ENCODE measurements at places on chromosomes 6 and 20.

DNA sequence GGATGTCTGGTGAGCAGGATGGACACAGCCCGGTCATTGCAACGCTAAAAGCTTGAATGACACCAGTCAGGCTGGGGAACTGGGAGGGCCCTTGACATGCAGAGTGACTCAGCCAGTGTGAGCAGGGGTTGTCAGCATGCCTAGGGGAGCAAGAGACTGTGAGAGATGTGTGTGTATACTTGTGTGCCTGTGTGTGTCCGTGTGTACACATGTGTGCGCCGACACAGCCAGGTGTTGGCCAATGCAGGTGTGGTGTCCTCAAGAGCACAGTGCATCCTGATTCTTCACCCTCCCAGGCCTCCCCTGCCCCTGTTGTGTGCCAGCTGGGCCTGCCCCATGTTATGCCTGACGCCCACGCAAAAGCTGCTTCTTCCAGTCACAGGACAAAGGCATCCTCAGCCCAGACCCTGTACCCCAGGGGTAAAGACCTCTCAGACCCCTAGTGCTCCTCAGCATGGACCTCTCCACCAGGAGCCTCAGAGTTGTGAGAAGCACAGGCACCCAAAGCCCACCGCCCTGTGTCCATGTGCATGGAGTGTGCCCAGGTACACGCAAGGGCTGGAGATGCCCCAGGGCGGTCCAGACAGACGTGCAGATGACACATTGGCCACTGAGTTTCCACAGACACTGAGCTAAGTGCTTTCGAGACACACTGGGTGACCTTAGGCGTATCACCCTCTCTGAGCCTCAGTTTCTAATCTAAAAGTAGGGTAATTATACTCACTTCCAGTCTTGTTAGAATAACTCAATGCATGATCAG, 16.6 kb downstream of the NRSN2 start:
- no peak for DNase-seq

- no peak for DNase-seq
Measured at GRCh38 chr20:33842346-33842745, 31.2 kb downstream of the CHMP4B start.

- no peak for DNase-seq
Measured at GRCh38 chr20:19688031-19688806, 69.8 kb upstream of the RIN2 start.

- no peak for DNase-seq
Measured at GRCh38 chr6:111692327-111693164, 86.9 kb upstream of the TRAF3IP2 start.

DNA sequence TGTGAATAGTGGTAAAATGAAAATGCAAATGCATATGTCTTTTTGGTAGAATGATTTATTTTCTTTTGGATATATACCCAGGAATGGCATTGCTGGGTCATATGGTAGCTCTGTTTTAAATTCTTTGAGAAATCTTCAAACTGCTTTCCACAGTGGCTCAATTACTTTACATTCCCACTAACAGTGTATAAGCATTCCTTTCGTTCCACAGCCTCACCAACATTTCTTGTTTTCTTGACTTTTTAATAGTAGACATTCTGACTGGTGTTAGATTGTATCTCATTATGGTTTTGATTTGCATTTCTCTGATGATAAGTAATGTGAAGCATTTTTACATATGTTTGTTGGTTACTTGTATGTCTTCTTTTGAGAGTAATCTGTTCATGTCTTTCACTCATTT, 144.0 kb downstream of the SIM1 start:
- DNase-seq: no peak

GRCh38 chr6:10824297-10824696, 14.0 kb downstream of the MAK start:
- DNase-seq: no peak

DNA sequence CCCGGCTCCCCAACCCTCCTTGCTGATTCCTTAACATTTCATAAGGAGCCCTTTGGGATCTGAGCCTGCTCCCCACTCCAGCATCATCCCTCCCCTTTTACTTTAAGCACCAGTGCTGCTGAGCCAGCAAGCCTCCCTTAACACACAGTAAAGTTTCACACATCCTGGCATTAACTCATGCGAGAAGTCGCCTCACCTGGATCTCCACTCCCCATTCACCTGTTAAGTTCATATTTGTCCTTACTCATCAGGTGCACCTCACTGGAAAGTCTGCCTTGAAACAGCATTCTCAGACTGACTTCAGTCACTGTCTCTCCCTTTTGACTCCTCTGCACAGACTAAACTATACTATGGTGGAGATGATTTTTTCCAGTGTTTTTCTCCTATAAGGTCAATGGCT, 47.8 kb upstream of the MAP7 start:
- no peak for DNase-seq

- DNase-seq: no peak
Measured at GRCh38 chr6:65075705-65076230, 631.3 kb downstream of the EYS start.

- no peak for DNase-seq
Measured at GRCh38 chr6:28772480-28773381, 151.1 kb downstream of the TRIM27 start.

- no peak for DNase-seq
Measured at GRCh38 chr20:51554538-51555165, 12.1 kb upstream of the NFATC2 start.

DNA sequence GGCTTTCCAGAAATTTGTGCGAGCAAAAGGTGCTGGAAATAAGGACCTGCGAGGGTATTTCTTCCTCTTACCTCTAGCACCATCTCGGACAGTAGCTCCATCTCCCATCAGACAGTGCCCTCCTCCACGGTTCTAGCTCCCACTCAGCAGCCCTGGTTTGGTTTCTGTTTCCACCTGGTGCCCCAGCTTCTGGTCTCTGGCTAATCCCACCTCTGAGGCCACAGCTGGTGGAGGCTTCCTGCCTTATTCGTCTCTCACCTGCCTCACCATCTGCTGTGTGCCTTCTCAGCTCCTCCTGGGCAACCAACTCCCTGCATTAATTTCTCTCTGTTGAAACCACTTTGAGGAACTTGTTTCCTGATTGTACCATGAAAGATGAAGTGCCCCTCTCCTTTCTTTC, 162.4 kb upstream of the CDYL start:
- no peak for DNase-seq

- DNase-seq: no peak
Measured at GRCh38 chr6:2976060-2976459, 4.7 kb upstream of the SERPINB6 start.

- no peak for DNase-seq
Measured at GRCh38 chr6:122930252-122931180, 65.5 kb upstream of the CLVS2 start.

DNA sequence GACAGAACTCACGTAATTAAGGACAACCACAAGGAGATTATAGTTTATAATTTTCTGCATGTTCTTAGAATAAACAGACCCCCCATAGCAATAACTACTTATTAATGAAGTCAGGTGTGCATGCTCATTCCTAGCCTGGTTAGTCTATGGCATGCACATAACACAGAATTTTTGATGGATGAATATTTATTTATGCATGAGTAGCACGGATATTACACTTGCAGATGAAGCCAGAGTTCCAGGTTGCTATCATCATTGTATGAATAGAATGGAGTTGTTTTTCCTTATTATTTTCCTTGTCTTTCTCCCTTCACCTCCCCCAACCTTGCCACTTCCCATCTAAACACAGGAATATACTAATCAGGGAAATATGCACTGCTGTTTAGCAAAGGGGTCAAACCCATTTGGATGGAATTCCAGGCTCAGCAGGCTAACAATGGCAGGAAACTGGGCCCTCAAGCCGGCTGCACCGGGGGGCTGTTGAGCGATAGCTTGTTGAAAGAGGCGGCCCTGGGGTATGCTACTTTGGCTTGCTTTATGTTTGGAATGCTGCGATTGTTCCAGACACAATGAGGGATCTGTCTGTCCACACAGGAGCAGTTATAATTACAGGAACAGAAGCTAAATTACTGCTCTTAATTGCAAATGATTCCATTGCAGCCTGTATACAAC, 112.6 kb downstream of the TMEM170B start:
- no peak for DNase-seq

GRCh38 chr6:158784505-158784904, 34.7 kb downstream of the EZR start:
- no peak for DNase-seq

Measured in stimulated activated CD4-positive, alpha-beta T cell treated with anti-CD3 and anti-CD28 coated beads, Interleukin-12 subunit alpha, Interleukin-12 subunit beta, amount 100 ng/mL, for 48 hours (primary cell).